NCI-H82 (cell line): ENCODE measurements at places on chromosomes 2 and 18.

DNA sequence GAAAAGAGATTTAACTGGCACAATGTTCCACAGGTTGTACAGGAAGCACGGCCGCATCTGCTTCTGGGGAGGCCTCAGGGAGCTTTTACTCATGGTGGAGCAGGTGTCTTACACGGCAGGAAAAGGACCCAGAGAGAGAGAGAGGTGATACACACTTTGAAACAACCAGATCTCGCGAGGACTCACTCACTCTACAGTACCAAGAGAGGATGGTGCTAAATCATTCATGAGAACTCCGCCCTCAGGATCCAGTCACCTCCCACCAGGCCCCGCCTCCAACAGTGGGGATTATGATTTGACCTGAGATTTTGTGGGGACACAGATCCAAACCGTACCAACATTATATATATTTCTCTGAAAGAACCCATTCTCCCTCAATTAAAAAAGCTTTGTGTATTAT, 79.7 kb upstream of the DOCK10 start:
- DNase-seq, result peak; percentile 41

GRCh38 chr18:68791801-68792200, 6.1 kb upstream of the CCDC102B start:
- no peak for DNase-seq

DNA sequence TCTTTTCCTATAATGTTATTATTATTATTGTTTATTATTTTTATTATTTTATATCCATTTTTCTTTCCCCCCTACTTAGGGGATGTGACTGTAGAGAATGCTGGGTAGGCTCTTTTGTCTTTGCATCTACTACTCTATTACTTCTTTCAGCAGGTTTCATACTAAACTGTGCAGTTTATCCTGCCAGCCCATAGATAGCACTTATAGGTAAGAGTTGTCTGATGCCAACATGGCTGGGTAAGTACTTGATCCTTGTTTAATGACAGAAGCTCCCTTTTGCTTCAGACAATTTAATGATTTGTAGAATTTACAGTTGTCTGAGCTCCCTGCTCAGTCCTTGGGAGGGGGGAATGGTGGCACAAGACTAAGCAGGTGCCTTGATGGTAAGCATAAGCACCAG, 262.9 kb upstream of the CDH2 start:
- DNase-seq, result no peak

GRCh38 chr2:151976945-151977353, 121.9 kb downstream of the CACNB4 start:
- no peak for DNase-seq
